Activated naive CD4-positive, alpha-beta T cell (primary cell): ENCODE measurements at places on chromosomes 3 and 15.

- DNase-seq = no peak
Observed at GRCh38 chr15:91407269-91407889, 307.3 kb downstream of the SV2B start.

GRCh38 chr15:64274341-64274950, 81.5 kb downstream of the CSNK1G1 start:
- no peak for DNase-seq

DNA sequence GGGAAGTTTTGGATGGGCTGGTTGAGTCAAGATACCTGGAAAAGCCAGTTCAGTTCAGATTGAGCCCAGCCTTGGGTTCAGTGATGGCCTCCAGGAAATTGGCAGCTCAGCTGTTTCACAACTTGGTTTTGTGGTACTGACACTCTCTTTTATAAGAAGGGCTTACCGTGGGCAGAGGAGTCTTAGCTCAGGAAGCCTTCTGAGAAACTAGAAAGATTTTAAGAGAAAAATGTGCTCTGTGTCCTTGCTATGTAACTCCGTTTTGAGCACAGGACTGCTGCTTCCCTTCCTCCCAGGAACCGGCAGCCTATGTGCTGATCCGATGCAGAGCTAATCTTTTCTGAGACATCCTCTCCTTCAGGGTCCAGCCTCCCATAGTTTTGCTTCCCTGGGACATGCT, 46.6 kb upstream of the RASGRP1 start:
- no peak for DNase-seq

DNA sequence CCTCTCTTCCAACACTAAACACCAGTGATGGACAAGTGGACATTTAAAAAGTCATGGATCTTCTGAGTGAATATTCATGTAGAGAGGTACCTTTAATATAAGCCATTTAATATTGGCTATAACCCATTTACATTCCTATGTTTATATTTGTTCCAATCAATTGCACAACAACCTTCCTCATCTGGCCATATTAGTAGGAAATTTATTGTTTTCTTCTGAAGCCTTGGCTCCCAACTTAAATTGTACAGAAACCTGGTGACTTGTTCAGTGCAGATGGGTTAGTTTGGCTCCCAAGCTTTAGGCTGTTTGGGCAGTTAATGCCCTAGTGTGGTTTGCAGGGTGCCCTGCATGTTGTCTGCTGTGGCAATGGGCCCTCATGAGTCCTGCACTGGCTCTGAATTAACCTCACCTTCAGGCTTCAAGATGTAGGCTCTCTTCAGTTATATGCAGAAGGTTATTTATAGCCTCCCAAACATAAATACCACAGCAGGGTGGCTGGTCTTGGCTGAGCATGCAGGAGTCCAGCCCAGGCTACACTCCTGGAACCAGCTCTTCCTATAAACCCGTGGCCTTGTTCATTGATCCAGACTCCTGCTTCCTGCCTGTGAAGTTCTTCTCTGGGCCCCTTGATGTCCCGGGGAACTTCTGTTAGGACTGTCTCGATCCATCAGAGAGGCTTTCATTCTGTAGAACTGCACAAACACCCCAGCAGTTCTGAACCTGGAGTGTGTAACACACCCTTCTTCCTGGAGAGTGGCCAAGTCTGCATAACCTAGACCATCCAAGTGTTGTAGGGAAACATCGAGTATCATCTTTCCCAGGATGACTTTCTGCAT, 57.0 kb downstream of the DUT start:
- DNase-seq = no peak

DNA sequence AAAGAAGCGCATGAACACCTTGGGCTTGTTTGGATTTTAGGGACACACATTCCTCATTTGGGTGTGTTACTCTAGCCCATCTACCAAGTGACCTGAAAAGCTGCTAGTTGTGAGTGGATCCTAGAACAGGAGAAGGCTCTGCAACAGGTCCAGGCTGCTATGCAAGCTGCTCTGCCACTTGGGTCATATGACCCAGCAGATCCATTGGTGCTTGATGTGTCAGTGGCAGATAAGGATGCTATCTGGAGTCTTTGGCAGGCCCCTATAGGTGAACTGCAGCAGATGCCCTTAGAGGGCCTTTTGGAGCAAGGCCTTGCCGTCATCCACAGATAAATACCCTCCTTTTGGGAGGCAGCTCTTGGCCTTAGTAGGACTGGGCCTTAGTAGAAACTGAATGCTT, 53.2 kb downstream of the PAQR5 start:
- no peak for DNase-seq

DNA sequence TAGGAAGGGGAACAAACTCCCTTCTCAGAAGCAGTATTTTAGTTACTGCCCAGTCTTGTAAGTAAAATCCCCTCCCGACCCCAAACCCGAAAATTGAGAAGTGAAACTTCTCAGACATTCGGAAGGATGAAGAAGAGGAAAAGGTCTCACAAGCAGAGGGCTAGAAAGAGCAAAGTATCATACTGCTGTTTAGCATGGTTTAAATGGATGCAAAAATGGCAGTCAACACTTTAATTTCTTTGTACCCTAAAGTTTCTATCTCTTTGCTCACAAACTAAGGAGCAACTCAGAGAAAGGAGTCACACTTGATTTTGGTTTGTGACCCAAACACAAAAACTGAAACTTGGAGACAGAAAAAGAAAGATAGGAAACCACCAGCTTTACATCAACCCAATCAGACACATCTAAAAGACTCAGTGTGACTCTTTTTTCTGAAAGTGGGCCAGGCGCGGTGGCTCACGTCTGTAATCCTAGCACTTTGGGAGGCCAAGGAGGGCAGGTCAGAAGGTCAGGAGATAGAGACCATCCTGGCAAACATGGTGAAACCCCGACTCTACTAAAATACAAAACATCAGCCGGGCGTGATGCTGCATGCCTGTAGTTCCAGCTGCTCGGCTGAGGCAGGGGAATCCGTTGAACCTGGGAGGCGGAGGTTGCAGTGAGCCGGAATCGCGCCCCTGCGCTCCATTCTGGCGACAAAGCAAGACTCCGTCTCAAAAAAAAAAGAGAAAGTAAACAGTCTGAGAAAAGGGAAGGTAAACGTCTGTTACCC, 63.2 kb upstream of the ATP11B start:
- DNase-seq = no peak

DNA sequence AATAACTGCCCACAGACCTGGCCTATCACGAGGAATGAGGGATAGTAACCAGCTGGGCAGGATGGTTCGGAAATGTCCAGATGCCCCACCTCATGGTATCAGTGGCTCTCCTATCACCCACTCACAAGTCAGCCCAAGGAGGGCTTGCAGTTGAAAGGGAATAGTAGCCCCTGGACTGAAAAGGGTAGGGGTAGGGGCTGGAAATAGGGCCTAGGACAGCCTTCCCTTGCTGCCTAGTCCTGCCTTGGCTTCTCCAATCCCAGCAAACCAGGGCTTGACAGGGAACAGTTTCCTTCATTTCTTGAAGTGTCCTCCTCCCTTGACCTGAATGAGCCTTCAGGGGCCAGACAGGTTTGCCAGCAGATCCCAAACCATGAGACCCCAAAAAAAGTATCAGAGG, 1.2 kb upstream of the CACNA2D2 start:
- no peak for DNase-seq

DNA sequence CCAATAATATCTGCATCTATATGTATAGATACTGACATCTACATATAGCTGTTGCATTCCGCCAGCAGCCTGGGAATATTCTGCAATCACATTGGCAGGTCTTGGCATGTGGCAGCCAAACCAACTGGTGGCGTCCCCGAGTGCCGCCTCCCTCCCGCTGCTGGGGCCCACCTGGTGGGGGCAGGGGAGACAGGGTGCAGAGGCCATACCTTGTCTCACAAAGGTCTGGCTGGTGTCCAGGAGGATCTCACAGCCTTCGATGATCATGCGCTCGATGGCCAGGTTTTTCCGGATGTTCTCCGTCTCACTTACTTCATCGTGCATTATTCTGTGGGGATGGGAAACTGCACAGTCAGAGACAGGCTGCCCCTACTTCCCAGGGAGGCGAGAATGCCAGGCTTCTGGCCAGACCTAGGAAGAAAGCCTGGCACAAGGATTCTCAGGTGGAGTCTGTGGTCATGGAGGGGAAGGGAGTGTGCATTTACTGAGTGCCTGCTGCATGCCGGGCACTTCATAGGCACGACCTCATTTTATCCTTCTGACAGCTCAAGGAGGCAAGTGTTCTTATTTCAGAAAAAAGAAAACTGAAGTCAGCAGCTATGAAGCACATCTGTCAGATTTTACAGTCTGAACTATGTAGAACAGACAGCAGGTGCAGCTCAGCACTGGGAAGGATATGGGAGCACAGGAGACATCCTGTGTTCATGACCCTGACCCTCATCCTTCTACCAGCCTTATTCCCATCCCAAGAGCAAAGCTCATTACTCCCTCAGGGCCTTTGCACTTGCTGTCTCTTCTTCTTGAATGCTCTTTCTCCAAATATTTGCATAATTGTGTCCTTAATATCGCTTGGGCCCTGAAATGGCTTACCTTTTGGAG, 62.8 kb downstream of the RASGRF1 start:
- DNase-seq = no peak

GRCh38 chr15:56534728-56535127, 69.8 kb upstream of the MNS1 start:
- no peak for DNase-seq

GRCh38 chr3:194174406-194174805, 38.5 kb downstream of the HES1 start:
- DNase-seq = no peak

- no peak for DNase-seq
Observed at GRCh38 chr15:99504823-99505551, 60.8 kb upstream of the MEF2A start.

- DNase-seq = no peak
Observed at GRCh38 chr3:158788446-158788845, 13.4 kb upstream of the MFSD1 start.

- DNase-seq = no peak
Observed at GRCh38 chr3:193843474-193844301, 250.7 kb downstream of the OPA1 start.

- DNase-seq = no peak
Observed at GRCh38 chr3:24258727-24259600, 235.7 kb downstream of the THRB start.

DNA sequence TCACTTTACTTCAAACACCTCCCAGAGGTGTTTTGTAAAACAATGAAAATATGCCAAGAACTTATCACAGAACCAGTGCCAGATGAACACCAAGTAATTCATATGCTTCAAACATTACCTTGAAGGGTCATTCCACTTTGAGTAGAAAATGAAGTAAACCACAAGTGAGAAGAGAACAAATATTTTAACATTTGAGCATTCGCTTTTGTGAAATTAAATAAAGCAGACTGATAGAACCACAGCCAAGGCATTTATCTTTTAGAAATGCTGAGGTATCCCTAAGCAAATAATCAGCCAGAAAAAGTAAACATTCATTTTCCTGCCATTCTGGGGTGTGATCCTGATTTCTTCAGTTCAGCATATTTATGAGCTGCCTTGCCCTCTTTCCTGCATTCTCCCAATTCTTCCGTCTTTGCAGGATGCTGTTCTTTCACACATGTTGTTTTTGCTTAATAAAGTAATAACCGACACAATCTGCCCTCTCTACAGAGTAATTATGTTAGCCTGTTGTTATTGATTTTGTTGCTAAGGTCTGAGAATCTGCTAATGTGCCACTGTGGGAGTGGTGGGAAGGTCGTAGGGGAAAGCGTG, 235.6 kb upstream of the TGFBR2 start:
- no peak for DNase-seq

- no peak for DNase-seq
Observed at GRCh38 chr3:69044608-69045007, 7.5 kb downstream of the TMF1 start.

DNA sequence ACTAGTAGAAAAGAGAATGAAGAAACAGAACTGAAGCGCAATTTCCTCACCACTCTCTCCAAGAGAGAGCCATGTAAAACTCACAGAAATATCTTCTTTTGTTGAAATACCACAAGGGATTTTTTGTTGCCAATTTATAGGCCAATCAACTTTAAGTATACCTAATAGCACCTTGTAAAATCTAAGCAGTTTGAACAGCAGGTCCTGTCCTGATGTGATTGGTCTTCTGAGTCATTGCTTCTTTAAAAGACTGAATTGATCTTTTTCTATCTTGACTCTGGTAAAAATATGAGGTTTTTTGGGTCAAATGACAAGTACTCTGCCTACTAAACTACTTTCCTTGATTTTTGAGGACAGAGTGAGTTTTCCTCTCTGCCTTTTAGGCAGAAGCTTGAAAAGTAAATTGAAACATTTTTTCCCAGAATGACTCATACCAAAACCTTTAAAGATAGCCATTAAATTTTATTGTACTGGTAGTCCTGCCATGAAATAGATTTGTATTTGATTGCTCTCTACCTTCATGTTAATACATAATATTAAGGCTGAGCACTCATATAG, 343.9 kb upstream of the CBLB start:
- DNase-seq = no peak

DNA sequence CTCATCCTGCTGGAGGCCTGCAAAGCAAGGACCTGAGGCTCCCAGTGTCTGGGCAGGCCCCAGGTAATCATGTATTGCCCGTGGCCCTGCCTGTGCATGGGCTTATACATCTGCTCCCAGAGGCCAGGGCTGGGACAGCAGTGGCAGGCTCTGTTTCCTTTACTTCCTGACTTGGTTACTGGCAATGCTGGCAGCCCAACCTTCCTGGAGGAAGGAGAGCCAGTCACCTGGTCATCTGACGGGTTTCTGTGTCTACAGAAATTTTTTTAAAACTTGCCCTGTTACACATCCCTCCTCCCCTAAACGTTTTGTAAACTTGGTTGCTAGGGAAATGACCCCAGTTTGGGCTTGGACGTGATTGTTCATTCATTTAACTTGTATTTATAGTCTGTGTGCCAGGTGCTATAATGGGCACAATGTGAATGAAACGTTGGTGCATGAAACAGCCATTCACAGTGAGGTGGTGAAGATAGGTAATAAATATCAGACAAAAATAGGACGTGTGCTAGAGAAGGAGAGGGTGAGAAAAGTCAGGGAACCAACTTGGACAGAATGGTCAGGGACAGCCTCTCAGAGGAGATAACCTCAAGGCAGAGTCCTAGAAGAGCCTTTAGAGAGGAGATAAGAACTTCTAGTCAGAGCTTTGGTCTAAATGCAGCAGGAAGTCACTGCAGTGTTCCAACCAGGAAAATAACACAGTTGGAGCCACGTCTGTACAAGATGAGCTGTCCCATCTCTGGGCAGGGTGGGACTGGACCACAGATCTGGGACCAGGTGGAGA, 14.1 kb downstream of the TEX264 start:
- no peak for DNase-seq

GRCh38 chr3:170802164-170803151, 67.5 kb downstream of the RPL22L1 start:
- DNase-seq = no peak

DNA sequence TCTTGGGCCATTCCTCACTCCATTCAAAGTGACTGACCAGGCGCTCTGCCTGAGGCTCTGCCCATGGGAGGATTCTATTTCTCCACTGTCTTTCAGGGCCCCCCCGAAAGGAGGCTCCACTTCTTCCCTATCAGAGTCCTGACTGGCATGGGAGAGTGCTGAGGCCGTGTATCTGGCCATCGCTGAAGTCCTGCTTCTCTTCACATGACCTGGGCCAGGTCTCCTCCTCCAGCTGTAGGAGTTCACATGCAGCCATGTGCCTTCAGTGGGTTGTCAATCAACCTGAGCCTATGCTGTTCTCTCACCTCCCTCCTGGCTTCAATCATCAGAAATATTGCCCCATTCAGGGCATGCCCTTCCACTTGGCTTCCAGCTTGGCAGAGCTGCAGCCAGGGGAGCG, 12.8 kb upstream of the APBA2 start:
- DNase-seq = no peak
